Endothelial cell of umbilical vein (primary cell): ENCODE measurements at places on chromosomes 3 and 15. TPM values are rescaled to one million over a fixed set of nuclear protein-coding genes. Genes with fewer than 3 reads are reported as not detected.
A peak's percentile ranks its signal among the peaks of the same experiment; 100 is the strongest.

PSMA4 gene
- total RNA-seq = 250 and 260 TPM in 2 replicates

CPEB1 gene
- total RNA-seq = not detected in 2 replicates

VGLL4 gene
- 58.9 and 67.0 TPM in 2 replicates for total RNA-seq

ZIC4 gene
- not detected in 2 replicates for total RNA-seq

APOD gene
- 1.8 and 2.9 TPM in 2 replicates for total RNA-seq

KBTBD12 gene
- total RNA-seq = not detected in 2 replicates

DAZL gene
- total RNA-seq = not detected in 2 replicates

USP50 gene
- total RNA-seq = not detected in 2 replicates

EIF4E3 gene
- total RNA-seq = 4.9 and 7.6 TPM in 2 replicates

KNG1 gene
- not detected in 2 replicates for total RNA-seq

C3orf20 gene
- total RNA-seq = not detected in 2 replicates

LTK gene
- 0.15 and 0.21 TPM in 2 replicates for total RNA-seq

GRCh38 chr3:114394551-114394950, 100.7 kb downstream of the TIGIT start:
- DNase-seq = no peak

GRCh38 chr3:50410185-50410584, 50.9 kb upstream of the TMEM115 start:
- DNase-seq = no peak

- DNase-seq = no peak
Measured at GRCh38 chr3:125238759-125239158, 26.2 kb upstream of the SLC12A8 start.

DNA sequence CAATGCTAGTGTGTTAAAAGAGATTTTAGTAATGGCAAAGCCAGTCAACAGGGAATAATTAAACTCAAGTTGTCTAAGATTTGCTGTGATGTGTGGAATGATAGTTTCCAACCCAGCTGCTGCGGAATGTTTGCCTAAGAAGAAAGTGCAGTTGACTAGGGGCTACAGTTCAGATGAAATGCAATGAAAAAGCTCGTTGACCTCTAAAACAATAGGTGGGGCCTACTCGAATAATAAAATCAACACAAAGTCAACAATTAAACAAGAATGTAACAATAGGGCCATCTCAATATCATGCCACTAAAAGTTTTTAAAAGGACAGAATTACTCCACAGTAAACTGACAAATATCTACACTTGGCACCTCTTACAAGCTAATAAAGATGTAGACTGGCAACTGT, 484.2 kb downstream of the MECOM start:
- DNase-seq = peak; percentile 25

DNA sequence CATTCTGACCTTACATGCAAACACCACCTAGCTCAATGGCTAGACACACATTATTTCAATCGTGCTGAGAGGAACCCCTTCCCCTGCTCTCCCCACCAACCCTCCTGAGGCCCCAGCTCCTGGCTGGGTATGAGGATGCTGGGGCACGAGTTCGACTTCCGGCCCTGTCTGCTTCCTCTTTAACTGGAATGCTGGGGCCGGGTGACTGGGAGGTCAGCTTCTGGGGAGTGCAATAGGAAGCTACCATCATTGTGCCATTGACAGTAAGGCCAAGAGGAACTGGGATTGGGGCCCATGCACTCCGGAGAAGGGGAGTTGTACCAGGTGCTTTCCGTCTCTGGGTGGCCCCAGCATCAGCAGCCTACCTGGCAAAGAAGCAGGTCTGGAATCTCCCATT, 15.6 kb upstream of the TLE3 start:
- DNase-seq = peak; percentile 44

GRCh38 chr15:75570126-75570845, 8.8 kb downstream of the PTPN9 start:
- no peak for DNase-seq

DNA sequence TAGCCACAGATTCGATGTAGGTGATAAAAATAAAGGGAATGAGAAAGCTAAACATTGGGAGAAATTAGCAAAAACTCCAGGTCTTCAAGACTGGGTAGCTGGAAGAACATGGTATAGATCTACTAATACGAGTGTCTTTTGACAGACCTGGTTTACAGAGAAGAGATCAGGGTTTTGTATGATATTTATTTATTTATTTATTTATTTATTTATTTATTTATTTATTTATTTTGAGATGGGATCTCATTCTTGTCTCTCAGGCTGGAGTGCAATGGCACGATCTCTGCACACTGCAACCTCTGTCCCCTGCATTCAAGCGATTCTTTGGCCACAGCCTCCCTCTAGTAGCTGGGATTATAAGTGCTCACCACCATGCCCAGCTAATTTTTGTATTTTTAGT, 448.4 kb downstream of the CNTN4 start:
- no peak for DNase-seq

DNA sequence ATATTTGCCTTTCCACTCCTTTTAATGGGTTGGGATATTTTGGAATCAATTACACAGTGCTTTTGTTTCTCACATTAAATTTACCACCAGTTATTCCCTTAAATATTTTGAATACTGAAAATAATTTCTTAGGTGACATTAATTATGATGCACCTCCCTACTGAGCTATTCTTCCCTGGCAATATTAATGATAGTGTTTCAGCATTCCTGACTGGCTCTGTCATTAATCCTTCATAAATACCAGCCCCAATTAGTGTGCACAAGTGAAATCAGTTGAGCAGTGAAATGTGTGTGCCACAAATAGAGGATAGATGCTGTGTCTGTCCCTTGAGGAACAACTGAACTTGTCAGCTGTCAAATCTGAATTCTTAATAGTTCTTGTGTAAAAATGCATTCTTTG, 304.0 kb downstream of the CACNA2D3 start:
- no peak for DNase-seq

GRCh38 chr3:126308394-126309125, 48.6 kb downstream of the KLF15 start:
- no peak for DNase-seq

- peak; percentile 72 for DNase-seq
Measured at GRCh38 chr3:177306252-177306651, 109.0 kb upstream of the TBL1XR1 start.

DNA sequence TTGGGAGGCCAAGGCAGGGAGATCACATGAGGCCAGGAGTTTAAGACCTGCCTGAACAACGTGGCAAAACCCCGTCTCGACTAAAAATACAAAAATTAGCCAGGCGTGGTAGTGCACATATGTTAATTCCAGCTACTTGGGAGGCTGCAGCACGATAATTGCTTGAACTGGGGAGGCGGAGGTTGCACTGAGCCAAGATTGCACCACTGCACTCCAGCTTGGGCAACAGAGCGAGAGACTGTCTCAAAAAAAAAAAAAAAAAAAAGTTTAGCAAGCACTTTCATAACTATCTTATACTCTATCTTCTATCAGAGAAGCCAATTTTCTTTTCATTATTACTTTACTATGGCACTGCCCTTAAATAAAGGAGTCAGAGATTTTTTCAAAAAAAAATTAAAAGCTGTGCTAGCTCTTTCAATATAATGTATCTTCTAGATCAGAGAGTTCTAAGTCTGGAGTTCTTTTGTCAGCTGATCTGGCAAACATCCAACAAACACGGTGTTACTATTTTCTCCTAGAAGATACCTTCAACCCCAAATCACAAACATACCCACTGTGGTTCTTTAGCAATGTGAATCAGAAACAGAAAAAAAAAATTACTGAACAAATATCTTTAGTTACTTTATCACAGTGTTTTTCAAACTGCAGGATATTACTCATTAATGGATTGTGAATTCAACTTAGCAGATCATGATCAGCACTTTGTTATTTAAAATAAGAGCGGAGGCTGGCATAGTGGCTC, 3.0 kb downstream of the ZNF770 start:
- peak; percentile 83 for DNase-seq

- no peak for DNase-seq
Measured at GRCh38 chr15:101000271-101000681, 81.1 kb downstream of the LRRK1 start.

DNA sequence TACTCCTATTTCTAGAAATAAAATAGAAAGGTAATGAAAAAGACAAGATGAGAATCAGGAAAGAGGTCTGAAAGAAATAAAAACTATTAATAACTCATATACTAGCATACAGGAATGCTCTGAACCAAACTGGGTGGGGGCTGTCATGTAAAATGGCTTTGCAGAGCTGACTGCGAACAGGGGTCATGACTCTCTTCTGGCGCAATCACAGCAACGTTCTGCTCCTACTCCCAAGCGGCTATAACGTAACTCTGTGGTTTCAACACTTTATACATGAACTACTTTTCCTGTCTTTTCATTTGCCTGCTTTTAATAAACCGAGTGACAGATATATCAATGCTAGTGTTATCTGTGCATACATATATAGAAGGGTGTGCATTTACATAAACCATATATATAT, 116.7 kb downstream of the DLG1 start:
- DNase-seq = no peak

DNA sequence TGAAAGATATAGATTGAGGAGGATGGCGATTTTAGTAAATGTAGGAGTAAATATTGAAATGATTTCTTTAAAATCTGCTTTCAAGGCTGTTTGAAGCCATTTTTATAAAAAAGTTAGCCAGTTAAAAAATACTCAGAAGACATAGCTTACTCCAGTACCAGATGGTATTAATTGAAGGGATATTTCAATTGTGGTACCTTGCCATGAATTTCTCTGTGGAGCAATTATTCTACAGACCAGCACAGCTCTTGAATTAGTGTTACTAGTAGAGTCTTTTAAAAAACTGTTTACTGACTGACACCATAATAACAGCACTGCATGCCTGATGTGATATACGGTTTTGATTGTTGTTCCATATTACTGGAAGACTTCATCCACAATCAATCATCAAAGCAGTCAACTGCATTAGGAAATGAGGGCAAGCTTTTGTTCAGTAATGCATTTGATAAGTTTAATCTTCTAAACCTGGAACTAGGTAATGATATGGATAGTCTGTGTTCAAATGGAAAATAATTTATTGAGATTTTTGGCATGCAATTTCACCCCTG, 106.4 kb downstream of the MFSD1 start:
- DNase-seq = no peak

DNA sequence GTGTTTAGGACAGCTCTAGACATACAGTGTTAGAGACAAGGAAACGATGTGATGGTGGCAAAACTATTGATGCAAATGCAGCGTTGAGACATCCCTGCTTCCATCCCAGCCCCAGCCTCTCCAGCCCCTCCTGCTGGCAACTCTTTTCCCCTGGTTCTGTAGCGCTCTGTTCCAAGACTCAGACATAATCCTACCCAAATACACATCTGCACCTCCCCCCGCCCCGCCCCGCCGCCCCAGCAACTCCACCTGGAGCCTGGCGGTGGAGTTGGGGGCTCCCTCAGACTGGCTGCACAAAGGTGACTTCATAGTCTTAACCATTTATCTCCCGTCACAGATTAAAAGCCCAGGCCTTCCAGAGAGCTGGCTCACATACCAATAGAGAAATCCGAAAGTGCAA, 7.2 kb upstream of the SEC22A start:
- peak; percentile 20 for DNase-seq

DNA sequence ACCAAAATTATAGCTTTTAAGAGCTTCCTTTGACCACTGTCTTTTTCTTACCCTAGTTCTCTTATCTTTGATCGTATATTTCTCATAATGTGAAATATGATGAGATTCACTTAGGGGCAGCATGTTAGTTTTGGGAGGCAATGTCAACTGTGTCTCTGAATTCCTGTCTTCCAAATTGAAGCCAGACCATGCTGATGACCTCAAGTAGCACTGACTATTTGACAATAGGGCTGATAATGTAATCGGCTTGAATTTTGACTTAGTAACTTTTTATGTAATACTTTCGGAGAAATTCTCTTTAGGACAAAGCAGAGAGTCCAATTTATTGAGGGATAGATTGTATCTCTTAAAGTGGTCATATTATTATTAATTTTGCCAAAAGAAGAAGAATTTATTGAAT, 295.4 kb upstream of the TPRG1 start:
- no peak for DNase-seq

- no peak for DNase-seq
Measured at GRCh38 chr15:47988564-47988963, 132.2 kb upstream of the SLC24A5 start.

DNA sequence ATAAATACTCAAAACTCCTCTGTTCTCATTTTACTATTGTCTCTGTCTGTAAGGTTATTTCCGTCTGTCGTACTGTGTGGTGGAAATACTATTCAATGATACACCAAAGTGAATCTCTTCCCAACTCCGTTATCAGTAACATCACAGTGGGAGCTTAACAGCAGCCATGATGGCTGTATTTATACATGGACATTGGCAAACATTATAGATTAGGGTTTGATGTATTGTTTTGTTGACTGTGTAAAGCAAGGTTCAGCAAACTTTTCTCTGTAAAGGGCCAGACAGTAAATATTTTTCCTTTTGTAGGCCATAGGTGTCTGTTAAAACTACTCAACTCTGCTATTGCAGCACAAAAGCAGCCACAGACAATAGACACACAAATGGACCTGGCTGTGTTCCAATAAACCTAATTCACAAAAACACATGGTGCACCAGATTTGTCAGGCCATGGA, 23.2 kb downstream of the LIPC start:
- DNase-seq = peak; percentile 48

DNA sequence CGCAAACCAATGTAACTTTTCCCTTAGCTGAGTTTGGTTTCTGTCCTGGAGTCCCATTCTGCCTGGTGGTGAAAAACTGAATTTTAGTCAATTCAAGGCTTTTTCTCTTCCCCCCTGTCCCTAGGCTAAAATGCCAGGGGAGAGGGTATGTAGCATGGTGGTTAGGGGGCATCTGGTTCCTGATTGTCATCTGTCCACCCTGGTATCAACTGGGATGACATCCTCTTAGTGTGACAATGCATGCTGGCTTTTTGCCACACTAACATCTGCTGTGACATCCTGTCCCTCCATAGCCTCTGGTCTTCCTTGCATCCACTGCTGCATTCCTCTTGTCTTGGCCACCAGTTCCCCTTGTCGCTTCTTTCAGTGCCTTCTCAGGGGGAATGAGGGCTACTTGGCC, 73.7 kb downstream of the ABHD5 start:
- DNase-seq = no peak

- DNase-seq = no peak
Measured at GRCh38 chr3:178823150-178823549, 248.5 kb downstream of the ZMAT3 start.

- DNase-seq = no peak
Measured at GRCh38 chr3:106929081-106929480, 448.2 kb upstream of the CCDC54 start.

DNA sequence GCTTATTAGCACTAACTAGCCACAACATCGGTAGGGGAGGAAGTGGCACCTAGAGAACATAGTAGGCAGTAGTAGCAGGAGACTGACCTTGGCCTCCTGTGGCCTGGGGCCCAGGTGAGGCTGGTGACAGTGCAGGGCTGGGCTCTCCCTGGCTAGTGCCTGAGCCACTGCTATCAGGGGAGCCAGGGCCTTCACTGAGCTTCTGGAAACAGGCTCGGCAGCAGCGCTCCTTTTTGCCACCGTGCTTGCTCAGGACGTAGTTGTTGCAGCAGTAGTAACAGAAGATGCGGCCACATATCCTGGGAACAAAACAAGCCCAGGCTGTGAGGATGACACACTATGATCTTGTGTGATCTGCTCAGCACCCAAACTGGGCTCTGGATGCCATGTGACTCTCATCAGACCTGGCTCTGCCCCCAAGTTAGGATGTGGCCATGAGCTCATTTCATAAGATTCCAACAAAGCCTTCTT, 15.1 kb downstream of the CXCR6 start:
- DNase-seq = no peak
